Tongue (tissue), 3 donors: ENCODE measurements at places on chromosomes 5 and 9.

GRCh38 chr5:14265570-14265969, 122.4 kb downstream of the TRIO start:
- no peak for DNase-seq

GRCh38 chr5:10059556-10059955, 190.1 kb downstream of the ATPSCKMT start:
- DNase-seq: no peak

- DNase-seq: no peak
Observed at GRCh38 chr9:21281275-21281674, 23.8 kb downstream of the IFNA5 start.

- DNase-seq: peak; percentile 2
Observed at GRCh38 chr5:117999939-118000549, 988.3 kb downstream of the DTWD2 start.

DNA sequence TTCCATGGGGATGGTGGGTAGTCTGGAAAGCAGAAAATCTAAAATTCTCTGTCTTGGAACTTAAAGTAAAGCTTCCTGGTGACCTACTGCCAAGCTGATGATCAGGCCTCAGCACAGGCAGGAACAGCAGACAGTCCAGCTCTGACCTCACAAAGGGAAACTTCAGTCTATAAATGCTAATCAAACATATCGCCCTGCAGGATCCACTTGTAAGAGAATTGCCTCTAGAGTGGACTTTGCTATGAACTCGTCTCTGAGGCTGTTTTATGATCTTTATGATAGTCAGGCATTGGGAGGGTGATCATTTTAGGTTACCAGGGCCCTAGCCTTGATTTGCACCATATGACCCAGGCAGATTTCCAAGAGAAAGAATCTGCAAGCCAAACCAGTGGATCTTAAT, 67.6 kb upstream of the SELENOP start:
- DNase-seq: no peak

DNA sequence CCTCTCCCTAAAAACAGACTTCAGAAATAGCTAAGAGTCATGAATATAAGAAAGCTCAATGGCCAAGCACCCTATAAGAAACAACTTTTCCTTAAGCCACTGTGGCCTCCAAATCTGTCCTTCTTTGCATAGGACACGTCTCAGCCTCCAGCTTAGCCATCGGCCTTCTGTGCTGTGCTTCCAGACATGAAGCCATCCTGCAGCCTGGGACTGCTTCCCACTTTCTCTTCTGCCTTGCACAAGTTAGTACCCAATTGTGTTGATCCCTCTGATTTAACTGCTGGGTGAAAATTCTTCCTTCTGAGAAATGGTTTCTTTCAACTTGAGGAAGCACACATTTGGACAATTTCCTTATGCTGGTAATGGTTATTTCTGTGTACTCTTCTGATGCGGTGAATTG, 334.7 kb downstream of the MARCHF11 start:
- no peak for DNase-seq

DNA sequence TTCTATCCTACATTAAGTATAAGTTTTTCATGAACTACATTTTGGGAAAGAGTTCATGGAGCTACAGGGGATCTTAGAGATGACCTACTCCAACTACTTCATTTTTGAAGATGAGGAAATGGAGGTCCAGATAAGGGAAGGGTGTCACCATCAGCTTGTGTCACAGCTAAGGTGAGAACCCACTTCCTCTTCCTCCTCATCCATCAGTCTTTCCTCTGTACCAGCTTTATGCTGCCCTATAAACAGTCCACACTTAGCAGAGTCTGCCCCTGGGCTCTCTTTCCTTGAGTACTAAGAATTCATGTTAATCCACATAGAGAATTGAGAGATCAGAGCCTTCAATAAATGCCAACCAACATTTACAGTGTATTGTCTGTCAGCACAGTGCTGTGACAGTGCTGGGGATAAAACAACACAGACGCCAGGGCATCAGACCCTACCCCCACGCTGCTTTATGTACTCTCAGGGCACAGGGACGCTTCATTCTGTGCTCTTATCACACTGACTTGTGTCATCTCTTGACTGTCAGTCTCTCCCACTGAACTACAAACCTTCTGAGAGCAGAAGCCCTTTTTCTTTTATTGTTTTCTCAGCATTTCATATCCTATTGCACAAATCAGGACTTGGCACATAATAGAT, 22.1 kb downstream of the ADRB2 start:
- DNase-seq: no peak

GRCh38 chr9:137067860-137068538, 2.4 kb downstream of the SAPCD2 start:
- peak; percentile 90 for DNase-seq

GRCh38 chr5:53928641-53929040, 368.2 kb downstream of the NDUFS4 start:
- DNase-seq: no peak

DNA sequence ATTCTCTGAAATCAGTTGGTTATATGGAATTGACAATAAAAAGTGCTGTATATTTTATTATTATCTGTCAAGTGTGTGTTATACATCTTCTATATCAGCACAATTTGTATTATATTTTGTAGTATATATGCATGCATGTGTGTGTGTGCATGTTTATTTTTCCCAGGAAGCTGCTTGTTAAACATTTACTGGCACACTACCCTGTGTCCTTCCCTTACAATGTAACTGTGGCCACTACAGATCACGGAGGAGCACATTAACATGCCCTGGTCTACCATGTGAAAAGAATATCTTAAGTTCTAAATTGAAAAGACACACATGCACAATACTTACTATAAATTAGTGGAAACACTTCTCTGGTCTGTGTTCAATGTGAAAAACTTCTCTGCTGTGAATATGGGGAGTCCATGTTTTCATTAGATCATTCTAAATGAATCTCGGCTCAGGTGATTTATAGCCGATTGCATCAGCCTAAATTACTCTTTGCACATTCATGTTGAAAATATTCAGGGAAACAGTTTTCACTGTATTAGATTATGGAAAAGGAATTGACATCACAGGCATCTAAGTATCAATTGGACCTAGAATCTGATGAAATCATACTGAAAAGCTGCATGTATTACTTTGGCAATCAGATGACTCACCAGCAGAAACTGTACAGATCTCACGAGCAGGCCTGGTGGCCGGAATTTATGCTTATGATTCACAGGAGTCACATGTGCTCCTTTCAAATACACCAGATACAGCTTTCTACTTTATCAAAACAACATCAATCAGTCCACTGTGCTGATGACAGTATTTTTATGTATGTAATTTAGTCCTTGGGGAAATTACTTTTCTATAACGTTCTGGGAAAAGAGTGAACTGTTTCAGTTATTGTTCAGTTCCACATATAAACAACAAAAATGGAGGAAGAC, 39.4 kb downstream of the LURAP1L start:
- peak; percentile 67 for DNase-seq

DNA sequence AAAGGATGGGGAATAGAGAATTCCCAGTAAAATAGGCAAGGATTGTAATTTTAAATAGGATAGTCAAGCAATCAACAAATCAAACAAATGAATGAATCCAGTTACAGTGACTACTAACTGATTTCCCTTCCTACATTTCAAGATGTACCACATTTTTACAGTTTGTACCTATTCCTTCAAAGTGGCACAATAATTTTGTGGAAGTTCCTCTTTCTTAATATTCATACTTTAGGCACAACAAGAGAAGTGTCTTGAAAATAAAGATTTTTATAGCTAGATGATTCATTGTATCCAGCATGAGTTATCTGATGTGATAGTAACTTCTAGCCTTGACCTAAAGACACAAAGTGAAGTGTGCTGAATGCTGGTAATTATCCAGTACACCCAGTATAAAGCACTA, 122.2 kb upstream of the ACOT12 start:
- no peak for DNase-seq

- no peak for DNase-seq
Observed at GRCh38 chr5:65760504-65761275, 38.7 kb downstream of the NLN start.

GRCh38 chr5:59905188-59905587, 11.7 kb upstream of the PDE4D start:
- DNase-seq: no peak
